ENCODE measurements at places on chromosomes 6 and 20.

DNA sequence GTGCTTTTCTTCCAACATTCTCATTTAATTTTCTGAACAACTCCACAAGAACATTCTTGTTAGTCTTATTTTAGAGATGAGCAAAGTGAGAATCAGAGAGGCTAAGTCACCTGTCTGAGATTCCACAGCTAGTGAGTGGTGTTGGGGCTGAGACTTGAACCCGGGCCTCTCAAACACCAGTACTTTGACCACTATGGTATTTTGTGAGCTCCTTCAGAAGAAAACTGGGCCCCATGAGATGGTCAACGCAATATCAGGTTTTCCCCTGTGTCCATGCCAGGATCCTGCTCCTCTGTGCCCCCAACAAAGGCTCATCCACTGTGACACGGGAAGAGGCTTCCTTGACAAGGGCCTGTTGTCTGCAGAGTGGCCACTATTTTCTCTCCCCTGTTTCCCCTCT is 51.9 kb downstream of the MAFB start:
- DNase-seq, result no peak

- peak; percentile 80 for DNase-seq
These were observed 75.6 kb upstream of the RNF24 start for GRCh38 chr20:4090756-4091489.

- peak; percentile 95 for DNase-seq
These were observed 8.8 kb downstream of the CDKAL1 start for GRCh38 chr6:20542927-20543602.

- peak; percentile 8 for DNase-seq
These were observed 104.0 kb downstream of the PLCB4 start for GRCh38 chr20:9172851-9173250.

- DNase-seq, result no peak
These were observed at the start of gene TIAM2 for GRCh38 chr6:154995254-154996015. TIAM2 (plus strand) TSS chr6:154995315; CDS start chr6:155129224, 133,909 bp downstream.

GRCh38 chr20:37377346-37378081 is 31.6 kb downstream of the SRC start:
- no peak for DNase-seq

DNA sequence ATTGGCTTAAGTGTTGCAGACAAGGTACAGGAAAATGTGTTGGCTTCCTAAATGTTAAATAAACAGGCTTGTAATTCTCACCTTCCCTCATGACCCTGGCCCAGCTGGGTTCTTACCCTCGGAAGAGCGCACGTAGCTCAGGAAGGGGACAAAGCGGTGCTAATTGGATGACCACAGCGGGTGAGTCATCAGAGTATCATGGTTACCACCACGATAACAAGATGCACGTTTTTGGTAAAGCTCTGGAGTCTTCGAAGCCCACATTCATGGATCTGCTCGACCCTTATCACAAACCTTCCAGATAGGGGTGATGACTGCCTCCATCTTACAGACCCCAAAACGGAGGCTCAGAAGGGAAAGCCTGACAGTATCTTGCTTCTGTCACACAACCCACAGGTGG is 32.8 kb downstream of the APCDD1L start:
- DNase-seq, result no peak

GRCh38 chr6:43770372-43771209 is 580 bp downstream of the VEGFA start:
- peak; percentile 61 for DNase-seq

DNA sequence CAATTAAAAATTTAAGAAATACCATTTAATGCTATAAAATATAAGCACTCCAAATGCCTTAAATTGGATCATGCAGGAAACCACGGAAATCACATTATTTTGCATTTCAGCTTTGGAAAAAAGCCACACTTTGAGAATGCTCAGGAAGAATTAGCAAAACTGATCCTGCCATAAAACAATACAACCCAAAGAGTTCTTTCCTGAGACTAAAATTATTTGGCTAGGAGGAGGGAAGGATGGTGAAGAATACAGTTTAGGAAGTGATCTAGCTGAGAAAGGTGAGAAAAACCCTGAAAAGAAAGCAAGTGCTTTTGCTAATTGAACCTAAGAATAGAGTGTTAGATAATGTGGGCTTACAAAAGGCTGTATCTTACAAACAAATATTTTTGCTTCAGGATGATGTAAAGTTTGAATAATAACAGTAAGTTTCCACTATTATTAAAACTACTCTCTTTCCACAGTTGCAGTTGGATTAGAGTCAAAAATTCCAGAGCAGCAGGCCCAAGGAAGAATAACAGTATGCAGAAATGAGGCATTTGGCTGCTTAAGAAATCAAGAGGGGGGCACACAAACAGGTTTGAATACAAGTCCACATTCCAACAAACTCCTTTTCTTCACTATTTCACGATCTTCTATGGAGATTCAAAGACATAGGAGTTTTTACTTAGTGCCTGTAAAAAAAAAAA is 565.4 kb downstream of the RFPL4B start:
- DNase-seq, result peak; percentile 64

GRCh38 chr20:50413088-50413500 is 97.1 kb upstream of the PTPN1 start:
- no peak for DNase-seq

DNA sequence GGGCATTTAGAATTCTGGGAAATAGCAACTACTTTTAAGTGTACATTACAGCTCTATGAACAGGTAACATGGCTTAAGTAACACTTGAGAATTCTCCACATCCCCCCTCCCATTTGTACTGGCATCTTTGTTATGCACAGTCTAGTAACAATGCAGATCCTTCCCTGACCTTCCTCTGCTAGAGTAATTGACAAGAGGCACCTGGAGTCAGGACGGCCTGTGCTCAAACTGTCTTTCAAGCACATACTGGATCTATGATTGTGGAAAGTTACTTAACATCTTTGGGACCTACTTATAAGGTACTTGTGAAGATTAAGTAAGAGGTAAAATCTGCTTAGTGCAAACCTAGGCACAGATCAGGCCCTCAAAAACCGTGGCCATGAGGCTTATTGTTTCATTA is 21.9 kb upstream of the GSTA3 start:
- no peak for DNase-seq

- no peak for DNase-seq
These were observed 9.6 kb downstream of the LRP11 start for GRCh38 chr6:149854532-149854931.

DNA sequence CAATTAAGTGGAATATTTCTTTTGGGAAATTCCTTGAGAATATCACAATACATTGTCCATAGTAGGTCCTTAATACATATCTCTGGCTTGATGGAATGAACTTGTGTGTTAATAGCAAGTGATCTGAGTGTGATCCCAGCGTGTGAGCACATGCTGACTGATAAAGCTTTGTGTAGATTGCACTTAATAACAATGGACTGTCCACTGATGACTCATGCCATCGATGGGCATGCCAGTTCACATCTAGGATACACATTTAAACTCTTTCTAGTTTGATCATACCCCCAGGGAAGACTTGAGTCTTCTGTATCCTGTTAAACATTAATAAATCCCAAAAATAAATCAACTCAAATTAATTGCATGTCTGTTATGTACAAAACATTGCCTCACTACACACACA is 454.3 kb upstream of the SPTLC3 start:
- DNase-seq, result no peak

DNA sequence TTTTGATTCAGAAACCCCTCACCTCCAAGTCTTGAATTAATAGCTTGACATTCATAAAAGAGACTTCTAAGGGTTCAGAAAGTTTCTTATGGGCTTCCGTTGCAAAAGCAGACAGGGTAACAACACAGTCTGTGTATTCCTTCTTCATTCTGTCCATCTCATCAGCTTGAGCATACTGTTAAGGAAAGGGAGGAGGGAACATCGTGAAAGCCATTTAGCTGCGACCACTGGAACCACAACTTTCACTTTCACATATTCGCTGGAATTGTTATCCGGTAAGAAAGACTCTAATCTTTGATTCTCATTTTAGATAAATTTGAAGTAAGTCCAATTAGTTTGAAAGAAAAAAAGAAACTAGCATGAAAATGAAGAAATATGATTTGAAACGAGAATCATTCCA is 174.4 kb downstream of the SYNE1 start:
- DNase-seq, result no peak

DNA sequence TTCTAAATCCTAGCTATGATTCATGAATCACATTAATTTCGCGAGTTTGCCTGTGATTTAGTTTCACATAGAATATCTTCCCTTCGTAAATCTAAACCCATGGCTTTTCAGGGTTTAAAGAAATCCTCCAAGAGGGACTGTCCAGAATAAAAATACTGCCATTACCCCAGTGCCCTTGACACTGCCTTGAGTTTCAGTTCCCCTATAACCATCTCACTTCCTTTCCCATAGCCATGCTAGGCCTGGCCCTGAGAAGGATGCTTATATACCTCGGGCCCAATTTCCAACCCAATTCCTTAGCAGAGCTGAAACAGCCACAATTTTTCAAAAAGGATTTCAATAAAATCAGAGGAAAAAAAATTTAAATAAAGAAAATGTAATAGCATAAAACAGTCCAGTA is 697.3 kb downstream of the FRK start:
- DNase-seq, result no peak

- DNase-seq, result peak; percentile 71
These were observed 607.3 kb upstream of the CITED2 start for GRCh38 chr6:139981768-139982181.

- no peak for DNase-seq
These were observed 3.4 kb downstream of the GMNN start for GRCh38 chr6:24778121-24778520.

- no peak for DNase-seq
These were observed 700.9 kb upstream of the SLC35B3 start for GRCh38 chr6:9136141-9136822.

GRCh38 chr20:47441774-47442150 is 59.9 kb upstream of the NCOA3 start:
- no peak for DNase-seq

DNA sequence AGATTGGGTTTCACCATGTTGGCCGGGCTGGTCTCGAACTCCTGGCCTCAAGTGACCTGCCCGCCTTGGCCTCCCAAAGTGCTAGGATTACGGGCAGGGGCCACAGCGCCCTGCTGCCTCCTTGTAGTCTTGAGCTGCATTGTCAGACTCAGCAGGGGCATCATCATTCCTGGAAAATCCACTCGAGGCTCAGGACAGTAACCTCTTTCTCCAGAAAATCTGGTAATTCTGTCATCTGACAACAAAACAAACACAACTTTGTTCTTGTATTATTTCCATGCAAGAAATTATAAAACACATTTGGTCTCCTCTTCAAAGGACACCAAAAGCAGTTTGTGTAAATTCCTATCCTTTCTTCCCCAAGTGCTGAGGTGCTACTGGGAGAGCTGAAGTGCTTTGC is 137.2 kb upstream of the INSM1 start:
- no peak for DNase-seq

DNA sequence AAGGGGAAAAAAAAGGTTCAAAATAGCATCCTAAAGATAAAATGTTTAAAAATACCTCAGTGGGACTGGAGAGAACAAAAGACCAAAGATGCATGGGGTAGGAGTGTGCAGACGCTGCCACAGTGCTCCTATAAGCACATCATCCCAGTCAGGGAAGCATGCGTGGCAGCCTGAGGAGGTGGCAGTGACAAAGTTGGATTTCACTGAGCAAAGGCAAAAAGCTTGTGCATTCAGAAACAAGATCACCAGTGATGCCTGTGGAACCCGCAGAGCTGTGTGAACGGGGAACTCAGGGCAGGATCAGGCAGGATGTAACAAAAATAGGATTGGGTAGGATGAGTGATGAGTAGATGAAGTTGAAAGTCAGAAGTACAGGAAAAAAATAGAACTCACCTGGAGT is 116.1 kb downstream of the RIMS1 start:
- no peak for DNase-seq

- DNase-seq, result no peak
These were observed 68.9 kb upstream of the PHACTR2 start for GRCh38 chr6:143608906-143609305.

GRCh38 chr6:39893286-39893685 is 41.0 kb downstream of the MOCS1 start:
- DNase-seq, result no peak

GRCh38 chr6:37206622-37207021 is 36.7 kb downstream of the PIM1 start:
- no peak for DNase-seq

DNA sequence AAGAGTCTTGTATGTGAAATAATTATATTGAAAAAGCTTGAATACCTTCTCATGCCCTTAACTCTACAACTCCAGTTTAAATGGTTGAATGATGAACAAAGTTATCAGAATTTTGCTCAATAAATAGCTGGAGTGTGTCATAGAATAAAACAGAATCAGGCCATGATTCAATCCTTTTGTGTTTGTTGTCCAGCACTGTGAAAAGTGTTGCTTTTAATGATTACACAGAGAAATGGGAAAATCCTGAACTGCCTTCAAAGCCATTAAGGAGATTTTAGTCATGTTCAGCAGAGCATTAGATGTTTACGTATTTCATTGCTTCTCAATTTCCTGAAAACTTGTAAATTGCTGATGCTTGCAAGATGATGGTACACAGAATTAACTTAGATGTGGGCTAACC is 262.9 kb upstream of the BTBD3 start:
- DNase-seq, result no peak

DNA sequence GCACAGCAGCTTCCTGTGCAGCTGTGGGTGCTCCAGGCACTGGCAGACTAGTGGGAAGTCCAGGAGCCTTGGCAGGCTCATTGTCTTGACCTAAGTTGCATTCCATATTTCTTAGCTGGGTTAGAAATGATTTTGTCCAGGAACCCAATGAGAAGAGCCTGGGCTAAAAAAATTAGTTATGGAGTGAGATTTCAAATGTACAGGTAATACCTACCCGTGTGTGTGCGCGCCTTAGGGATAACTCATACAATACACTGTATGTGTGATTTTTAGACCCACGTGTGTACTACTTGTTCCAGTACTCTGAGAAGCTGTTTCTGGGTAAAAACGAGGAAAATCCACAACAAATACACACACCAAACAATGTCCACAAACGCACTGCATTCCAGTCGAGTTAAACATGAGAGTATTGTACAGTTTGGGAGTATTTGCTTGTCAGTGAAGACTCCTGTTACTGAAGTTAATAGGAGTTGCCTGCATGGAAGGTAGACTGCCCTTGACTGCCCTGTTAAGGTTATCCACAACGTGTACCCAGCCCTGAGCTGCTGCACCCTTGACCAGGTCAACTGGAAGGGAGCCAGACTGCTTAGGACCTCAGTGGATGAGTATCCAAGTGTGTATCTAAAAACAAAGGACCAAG is 1.4 kb downstream of the PAQR8 start:
- DNase-seq, result no peak

- peak; percentile 25 for DNase-seq
These were observed 266.3 kb downstream of the CDC5L start for GRCh38 chr6:44653761-44654218.

DNA sequence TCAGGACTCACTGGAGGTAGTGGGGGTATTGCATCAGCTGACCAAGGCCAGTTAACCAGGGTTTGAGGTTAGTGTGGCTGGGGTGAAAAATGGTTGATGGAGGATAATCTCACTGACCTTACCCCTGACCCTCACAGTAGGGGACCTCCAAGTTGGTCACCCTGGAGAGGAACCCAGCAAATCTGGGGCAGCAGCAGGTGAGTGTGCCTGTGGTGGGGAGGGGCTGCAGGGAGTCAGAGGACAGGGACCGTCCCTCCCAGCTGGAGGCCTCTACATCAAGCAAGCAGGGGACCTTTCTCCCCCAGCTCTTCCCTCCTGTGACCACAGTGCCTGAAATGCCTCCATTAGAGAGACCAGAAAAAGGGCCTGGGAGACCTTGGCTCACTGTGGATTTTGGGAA is 49.1 kb upstream of the ZNF337 start:
- DNase-seq, result no peak

GRCh38 chr20:36147690-36148089 is 6.8 kb upstream of the EPB41L1 start:
- DNase-seq, result peak; percentile 86
